ENCODE measurements at places on chromosomes 7 and 10.

- DNase-seq, result no peak
Measured at GRCh38 chr7:155807065-155807671, 5.1 kb downstream of the SHH start.

GRCh38 chr10:100119726-100120125, 38.1 kb upstream of the CPN1 start:
- no peak for DNase-seq

- no peak for DNase-seq
Measured at GRCh38 chr10:42149722-42150427, 488.5 kb downstream of the ZNF33B start.

DNA sequence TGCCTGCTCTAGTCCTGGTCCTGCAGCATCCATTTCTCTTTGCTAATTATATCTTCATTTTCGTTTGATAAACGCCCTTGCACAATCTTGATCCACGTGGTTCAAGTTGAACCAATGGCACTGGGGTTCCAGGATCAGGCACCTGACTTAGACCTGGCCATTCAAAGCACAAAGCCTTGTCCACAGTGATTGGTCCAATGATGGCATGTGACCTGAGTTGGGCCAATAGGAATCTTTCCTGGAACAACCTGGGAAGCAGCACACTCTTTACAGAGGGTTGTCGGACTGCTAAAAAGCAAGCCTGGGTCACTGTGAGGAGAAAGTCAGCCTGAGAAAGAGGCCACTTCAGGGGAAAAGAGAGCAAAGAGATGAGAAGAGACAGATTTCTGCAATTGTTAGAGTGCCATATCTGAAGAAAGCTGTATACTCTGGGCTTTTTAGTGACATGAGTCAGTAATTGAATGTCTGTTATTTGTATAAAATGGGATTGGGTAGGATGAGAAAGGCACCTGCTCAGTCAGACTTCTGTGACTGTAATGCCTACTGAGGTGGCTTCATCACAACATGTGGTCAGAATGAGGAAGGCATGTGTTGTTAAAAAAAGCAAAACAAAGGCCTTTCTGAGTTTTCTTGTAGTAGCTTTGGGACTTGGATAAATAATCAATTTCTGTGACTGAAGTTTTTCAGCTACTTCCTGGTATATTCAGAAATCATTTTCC, 4.4 kb upstream of the STEAP4 start:
- no peak for DNase-seq

DNA sequence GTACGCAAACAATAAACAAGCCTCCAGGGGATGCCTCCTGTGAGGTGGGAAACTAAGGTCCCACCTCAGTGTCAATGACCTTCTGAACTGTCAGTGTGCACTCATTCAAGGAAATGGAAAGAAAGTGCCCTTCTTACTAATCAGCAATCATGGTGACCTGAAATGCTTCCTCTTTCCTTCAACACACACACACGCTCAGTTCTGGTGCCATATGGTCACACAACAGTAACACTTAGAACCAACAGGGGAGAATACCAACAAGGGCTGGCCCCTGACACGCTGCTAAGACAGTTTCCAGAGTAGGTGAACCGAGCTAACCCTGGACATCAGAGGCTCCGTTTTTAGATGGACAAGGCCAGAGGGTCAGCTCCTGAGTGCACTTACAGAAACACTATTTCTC, 42.1 kb upstream of the EFCAB10 start:
- no peak for DNase-seq

DNA sequence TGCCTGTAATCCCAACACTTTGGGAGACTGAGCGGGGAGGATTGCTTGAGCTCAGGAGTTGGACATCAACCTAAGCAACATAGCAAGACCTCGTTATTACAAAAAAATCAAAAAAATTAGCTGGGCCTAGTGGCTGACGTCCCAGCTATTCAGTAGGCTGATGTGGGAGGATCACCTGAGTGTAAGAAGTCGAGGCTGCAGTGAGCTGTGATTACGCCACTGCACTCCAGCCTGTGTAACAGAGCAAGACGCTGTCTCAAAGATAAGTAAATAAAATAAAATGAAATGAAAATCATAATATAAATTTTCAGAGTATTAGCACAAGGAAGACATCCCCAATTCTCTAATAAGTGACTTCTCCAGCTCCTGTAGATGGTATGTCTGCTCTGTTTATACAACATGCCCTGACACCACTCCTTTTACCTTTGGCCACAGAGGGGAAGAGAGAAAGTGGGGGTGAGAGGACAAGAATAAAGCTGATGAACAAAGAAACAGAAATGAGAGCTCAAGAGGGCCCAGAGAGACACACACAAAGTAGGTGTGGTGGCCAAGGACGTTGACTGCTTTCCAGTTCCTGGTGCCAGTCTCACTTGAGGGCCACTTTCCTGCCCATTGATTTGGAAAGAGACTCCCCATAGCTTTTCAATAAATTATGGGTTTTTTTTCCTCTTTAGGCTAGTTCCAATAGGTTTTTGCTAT, 62.9 kb downstream of the PTTG1IP2 start:
- no peak for DNase-seq

- no peak for DNase-seq
Measured at GRCh38 chr10:49558190-49558589, 19.3 kb upstream of the ERCC6 start.

DNA sequence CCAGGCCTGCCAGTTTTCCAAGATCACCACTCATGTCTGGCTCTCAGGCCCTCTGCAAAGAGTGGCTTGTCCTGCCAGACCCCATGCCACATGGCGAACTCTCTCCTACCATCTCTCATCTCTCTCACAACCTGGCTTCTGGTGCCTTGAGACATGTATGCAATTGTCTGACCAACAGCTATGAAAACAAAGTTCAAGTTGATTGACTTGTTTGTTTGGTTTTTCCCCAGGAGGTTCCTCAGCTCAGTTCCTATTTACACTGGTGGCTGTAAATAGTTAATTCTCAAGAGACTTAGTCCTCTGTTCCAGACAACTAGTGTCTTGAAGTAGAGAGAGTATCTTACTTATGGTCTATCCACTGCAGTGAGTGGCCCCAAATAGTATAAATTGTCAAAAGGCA, 131.8 kb downstream of the SNX10 start:
- DNase-seq, result no peak

DNA sequence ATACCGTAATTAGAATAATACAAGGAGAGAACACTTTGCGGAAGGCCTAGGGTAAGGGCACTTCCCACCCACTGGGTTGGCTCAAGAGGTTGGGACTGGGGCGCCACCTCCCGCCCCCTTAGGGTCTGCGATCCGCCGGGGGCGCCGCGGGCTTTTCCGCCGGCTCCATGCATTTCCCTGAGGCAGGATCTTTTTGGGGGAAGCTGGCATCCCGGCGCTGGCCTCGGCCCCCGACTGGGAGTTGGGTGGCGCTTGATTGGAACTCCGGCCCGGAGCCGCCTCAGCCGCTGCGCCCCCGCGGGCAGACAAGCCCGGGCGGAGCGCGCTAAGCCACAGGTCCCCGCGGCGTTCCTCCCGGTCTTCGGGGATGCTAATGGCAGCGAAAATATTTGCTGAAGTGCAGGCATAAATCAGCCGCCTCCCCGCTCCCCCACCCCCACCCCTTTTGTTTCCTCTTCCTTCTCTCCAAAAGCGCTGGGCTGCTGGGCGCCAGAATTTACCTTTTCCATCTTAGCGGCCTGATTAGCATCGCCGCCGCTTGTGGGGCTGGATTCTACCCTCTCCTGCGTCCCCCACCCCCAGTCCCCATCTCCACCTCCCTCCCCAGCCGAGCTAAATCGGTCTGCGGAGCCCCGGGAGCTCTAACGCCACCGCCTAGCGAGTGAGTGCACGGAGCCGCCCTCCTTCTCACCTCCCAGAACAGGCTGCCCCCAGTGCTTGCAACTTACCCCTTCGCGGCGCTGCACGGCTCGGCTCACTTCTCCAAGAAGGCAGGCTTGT, 5.1 kb downstream of the UNC5B start:
- DNase-seq, result no peak

GRCh38 chr7:27663989-27664331, 1.3 kb upstream of the HIBADH start:
- DNase-seq, result no peak

- DNase-seq, result no peak
Measured at GRCh38 chr7:7510794-7511193, 24.9 kb downstream of the COL28A1 start.

DNA sequence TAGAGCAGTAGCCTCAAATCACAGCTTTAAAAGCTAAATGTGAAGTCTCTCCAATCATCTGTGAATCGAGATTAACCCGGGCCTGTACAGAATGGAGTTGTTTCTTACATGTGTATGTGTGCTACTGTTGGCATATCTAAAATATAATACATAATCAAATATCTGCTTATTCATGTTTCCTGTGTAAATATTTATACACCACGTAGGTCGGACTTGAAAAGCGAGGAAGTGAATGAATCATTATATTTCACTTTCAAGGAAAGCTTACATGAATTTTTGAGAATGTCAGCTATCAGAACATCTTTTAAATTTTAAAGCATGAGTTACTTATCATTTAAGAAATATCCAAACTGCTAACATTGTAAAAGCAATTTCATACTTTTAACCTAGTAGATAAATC, 233.3 kb downstream of the SLC25A13 start:
- no peak for DNase-seq

DNA sequence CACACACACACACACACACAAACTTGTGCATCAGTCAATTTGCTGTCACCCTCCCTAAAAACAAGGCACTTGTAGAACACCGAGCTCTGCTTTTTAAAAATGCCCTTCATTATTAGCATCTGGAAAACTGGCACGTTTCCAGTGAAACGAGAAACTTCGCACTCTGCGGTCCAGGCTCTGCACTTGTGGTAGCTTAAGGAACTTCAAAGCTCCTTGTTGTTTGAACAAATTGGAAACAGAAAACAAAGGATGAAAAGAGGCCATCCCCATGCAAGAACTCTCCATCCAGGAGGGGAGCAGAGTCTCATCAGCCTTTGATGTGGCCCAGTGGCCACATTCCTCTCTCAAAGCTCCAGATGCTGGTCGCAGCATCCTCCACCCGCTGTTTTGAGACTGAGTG, 105.1 kb downstream of the C10orf90 start:
- DNase-seq, result no peak

GRCh38 chr10:64093304-64093703, 572.1 kb downstream of the REEP3 start:
- DNase-seq, result no peak

DNA sequence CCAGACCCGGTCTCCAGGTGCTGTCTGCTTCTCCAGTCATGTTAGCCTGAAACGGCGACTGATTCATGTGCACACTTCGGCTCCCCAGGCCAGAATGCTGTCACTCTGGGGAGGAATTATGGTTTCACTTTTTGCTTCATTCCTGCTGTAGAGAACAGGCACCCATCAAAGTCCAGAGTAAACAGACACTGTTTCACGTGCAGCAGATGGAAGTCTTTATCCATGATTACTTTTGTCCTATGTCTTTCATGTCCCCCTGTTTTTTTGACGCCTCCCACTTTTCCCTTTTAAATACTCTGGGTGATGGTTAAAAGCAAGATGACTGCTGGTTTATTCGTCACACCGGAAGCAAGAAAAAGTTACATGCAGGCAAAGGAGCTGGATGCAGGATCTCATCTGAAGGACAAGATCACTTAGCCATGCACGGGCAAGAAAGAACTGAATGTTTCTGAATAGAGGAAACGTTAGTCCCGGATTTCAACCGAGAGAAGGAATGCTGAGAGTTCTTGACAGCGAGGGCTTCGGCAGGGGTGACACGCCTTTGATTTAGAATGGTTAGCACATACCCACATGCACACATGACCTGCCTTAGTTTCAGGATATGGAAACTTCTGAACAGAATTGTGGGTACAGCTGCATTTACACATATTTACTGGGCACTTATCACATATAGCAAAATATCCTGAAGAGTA, 250.0 kb upstream of the KLF6 start:
- DNase-seq, result no peak

- no peak for DNase-seq
Measured at GRCh38 chr10:49627644-49628247, 13.9 kb downstream of the CHAT start.

DNA sequence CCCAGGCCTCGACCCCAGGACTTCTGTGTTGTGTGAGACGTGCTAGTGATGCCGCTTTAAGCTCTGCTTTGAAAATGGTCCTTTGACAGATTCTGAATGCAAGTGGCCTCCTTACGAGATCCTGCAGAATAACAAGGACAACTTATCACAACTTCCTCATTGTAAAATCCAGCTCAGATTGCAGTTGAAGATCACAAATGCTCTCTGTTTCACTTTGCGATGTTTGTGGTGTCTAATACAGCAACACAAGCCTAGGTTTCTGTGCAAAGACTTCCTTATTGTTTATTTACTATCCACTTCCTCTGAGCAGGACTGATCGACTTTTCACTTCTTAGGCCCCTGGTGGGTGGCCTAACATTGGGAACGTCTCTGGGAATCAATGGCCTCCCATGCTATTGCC, 31.7 kb upstream of the INSIG1 start:
- DNase-seq, result no peak

- DNase-seq, result no peak
Measured at GRCh38 chr7:84231157-84231556, 36.6 kb upstream of the SEMA3A start.

GRCh38 chr7:55515569-55516279, 56.6 kb downstream of the VOPP1 start:
- no peak for DNase-seq

DNA sequence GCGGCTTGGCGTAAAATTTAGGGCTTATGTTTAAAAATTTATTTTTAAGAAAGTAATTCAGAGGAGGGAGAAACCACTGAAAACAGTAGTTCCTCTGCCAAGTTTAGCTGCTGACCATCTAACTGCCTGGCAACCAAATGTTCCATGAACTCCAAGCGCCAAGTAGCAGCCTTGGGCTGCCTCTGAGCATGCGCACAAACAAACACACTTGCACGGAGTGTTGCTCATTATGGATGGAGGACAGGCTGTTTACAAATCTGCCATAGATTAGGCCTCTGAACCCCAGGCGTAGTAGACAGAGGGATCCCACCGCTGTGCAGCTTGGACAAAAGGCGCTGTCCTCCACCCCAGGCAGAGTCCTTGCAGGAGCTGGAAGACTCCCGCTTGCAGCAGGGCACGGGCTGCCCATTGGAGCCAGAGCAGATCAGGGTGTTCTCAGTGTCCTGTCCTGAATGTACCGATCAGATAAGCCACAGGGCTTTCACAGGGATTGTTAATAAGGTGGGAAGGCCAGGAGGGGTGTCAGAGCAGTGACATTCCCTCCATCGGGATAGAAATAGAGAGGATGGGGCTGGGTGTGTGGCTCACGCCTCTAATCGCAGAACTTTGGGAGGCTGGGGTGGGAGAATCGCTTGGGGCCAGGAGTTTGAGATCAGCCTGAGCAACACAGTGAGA, 47.7 kb upstream of the LYZL1 start:
- DNase-seq, result no peak

- DNase-seq, result no peak
Measured at GRCh38 chr10:119243488-119243887, 36.1 kb downstream of the GRK5 start.

- DNase-seq, result peak; percentile 13
Measured at GRCh38 chr7:22296916-22297315, 60.0 kb downstream of the RAPGEF5 start.

GRCh38 chr10:60661637-60662036, 116.6 kb upstream of the CDK1 start:
- DNase-seq, result no peak

GRCh38 chr10:29689001-29689400, 54.2 kb upstream of the SVIL start:
- DNase-seq, result peak; percentile 60
